ENCODE measurements at places on chromosomes 1 and 21.

GRCh38 chr1:53127546-53127945, 14.9 kb downstream of the SLC1A7 start:
- no peak for DNase-seq

GRCh38 chr1:152623203-152623844, 421 bp upstream of the LCE3A start:
- peak; percentile 58 for DNase-seq

- no peak for DNase-seq
Measured at GRCh38 chr1:176499671-176500070, 36.7 kb downstream of the PAPPA2 start.

GRCh38 chr1:163171826-163172225, 30.9 kb downstream of the RGS5 start:
- DNase-seq, result no peak

DNA sequence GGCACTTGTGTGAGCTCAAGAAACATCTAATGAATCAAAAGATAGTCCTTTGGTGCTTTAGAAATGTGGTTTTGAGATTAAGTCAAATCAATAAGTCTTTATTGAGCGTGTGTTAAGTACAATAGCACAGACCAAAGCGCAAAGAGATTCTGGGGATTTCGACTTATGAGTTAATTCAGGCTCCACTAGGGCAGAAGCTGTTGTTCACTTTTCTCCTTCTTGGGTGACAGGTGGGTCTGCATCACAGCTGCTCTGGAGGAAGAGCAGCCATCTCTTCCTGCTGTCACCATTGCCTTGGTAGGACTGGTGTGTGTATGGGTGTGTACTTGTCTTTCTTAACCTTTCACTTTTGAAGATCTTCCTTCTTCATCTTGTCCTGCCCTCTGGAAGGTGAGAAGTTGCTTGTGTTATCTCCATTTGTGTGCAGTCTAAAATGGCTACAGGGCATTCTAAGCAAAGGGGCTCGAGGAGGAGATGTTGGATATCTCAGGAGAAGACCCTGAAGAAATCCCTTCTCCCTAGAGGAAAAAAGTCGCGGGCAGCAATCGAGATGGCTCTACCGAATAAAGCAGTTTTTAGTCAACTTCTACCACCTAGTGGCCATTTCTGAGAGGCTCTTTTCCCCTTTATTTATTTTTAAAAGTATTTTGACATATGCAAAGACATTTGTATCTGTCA, 22.9 kb upstream of the DISC1 start:
- peak; percentile 72 for DNase-seq

Measured in stimulated activated effector memory CD8-positive, alpha-beta T cell treated with anti-CD3 and anti-CD28 coated beads, Interleukin-12 subunit alpha, Interleukin-12 subunit beta, amount 100 ng/mL, for 72 hours (primary cell).